Suprapubic skin (tissue), 4 donors: ENCODE measurements at places on chromosomes 5 and 9. TPM values are rescaled to one million over a fixed set of nuclear protein-coding genes. Genes with fewer than 3 reads are reported as not detected.

Gene FAM81B
- not detected for total RNA-seq

Gene PDE6A
- 1.1 TPM for total RNA-seq

Gene SLC4A9
- not detected for total RNA-seq

Gene PRKAA1
- total RNA-seq: 118 TPM

Gene GRIA1
- 0.21 TPM for total RNA-seq

Gene PKD2L2
- not detected for total RNA-seq

Gene CMBL
- total RNA-seq: 4.8 TPM

Gene CBY3
- not detected for total RNA-seq

Gene LCN15
- not detected for total RNA-seq

Gene FBXO10
- total RNA-seq: 2.7 TPM

Gene PSAT1
- 101 TPM for total RNA-seq

- peaks cover 16% of the 10 kb centered on the region for H3K4me1 ChIP-seq
- DNase-seq: no peak
- no peaks in the 10 kb centered on the region for H3K36me3 ChIP-seq
- no peak overlapping the region for H3K27ac ChIP-seq
- H3K4me3 ChIP-seq: no peak overlapping the region
Measured at GRCh38 chr5:159345336-159345735, 15.0 kb upstream of the IL12B start.

DNA sequence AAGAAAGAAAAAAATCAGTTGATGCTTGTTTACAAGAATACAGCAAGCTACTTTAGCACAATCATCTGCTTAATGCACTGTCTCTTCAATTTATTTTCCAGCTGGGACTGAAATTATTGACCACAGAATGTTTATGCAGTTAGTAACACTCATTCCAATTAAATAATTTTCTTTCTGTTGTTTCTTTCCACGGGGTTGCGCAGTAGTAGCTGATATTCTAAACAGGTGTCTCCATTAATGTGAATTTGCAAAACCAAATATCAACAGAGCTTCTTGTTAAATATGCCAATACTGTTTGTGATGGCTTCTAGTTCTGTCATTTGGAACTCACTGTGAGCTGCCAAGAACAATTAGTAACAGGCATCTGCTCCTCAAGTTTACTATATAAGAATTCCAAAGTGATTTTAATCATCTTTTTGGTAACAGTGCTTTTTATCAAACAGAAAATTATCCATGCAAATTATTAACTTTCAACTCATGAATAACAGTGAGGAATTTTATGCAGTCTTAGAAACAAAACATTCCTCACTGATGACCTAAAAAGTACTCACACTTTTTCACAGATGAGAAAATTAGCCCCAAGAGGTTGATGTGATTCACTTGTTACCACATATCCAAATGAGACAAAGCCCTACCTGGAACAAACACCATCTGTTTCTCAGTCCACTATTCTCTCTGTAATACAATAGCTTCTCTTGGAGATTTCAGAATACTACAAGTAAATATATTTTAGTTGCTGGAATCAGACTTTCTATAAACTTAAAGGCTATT lies 567.6 kb upstream of the RGMB start:
- H3K27me3 ChIP-seq: no peaks in the 10 kb centered on the region
- no peaks in the 10 kb centered on the region for H3K4me1 ChIP-seq
- H3K4me3 ChIP-seq: no peak overlapping the region
- DNase-seq: no peak
- no peaks in the 10 kb centered on the region for H3K36me3 ChIP-seq

DNA sequence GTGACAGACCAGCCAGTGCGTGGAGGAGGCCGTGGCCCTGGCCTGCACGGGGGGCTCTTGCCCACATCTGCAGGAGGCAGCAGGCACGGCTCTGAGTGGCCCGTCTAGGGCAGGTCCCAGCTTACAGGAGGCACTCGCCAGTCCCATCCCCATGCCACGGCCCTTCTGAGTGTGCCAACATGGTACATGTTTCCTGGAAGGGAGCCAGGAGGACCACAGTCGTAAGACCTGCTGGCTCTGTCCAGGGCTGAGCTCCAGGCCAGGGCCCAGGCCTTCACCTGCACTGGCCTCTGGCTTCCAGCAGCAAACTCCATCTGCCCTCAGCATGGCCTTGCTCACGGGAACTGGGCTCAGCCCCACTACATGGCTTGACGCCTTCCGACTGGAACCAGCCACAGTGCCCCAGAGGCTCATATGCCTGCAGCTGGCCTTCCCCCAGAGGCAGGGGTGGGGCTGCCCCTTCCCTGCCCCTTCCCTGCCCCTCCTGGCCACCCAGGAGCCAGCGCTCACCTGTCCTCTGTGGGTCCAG lies 3.8 kb downstream of the NKD2 start:
- no peak overlapping the region for H3K4me3 ChIP-seq
- peak; percentile 74 for DNase-seq
- H3K27me3 ChIP-seq: peaks cover 53% of the 10 kb centered on the region
- H3K36me3 ChIP-seq: no peaks in the 10 kb centered on the region
- H3K4me1 ChIP-seq: peaks cover 44% of the 10 kb centered on the region

DNA sequence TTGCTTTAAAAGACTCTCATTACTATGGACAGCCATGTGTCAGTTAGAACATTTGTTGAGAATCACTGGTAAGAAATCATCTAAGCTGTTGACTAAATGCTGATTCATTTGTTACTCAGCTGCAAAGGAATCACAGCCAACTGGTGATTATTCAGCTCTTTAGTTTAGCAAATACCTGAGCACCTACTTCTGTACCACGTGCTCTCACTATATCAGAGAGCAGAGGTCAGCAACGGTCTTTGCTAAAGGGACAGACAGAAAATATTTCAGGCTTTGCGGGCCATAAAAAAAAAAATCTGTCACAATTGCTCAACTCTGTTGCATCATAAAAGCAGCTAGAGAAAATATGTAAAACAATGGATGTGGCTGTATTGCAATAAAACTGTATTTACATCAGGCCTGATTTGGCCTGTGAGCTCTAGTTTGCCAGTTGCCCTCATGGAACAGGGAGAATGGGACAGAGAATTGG lies 377.6 kb downstream of the DNAH5 start:
- H3K27me3 ChIP-seq: no peaks in the 10 kb centered on the region
- no peaks in the 10 kb centered on the region for H3K4me1 ChIP-seq

GRCh38 chr5:3715062-3715461 lies 119.4 kb downstream of the IRX1 start:
- no peak for DNase-seq
- no peaks in the 10 kb centered on the region for H3K27me3 ChIP-seq
- H3K4me3 ChIP-seq: no peak overlapping the region
- no peaks in the 10 kb centered on the region for H3K36me3 ChIP-seq
- H3K4me1 ChIP-seq: no peaks in the 10 kb centered on the region

GRCh38 chr5:45277860-45278259 lies 418.3 kb downstream of the HCN1 start:
- H3K4me3 ChIP-seq: no peak overlapping the region
- H3K36me3 ChIP-seq: no peaks in the 10 kb centered on the region
- no peaks in the 10 kb centered on the region for H3K27me3 ChIP-seq
- H3K4me1 ChIP-seq: no peaks in the 10 kb centered on the region
- DNase-seq: no peak
- H3K27ac ChIP-seq: no peak overlapping the region

DNA sequence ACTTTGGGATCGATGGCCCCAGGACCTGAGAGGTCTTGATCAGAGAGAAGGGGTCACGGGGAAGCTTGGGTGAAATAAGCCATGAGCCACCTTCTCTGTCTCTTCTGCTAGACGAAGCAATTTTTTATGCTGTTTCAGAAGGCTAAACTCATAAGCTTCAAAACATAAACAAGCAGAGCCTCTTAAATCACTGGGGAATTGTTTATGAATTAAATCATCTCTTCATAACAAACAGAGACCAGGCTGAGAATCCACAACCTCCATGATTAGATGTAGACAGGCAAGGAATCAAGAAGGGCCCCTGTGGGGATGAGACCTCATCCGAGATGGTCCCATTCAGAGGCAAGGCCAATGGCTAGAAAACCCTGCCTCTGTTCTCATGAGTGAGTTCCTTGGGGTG lies 21.7 kb upstream of the TCOF1 start:
- H3K27ac ChIP-seq: no peak overlapping the region
- no peaks in the 10 kb centered on the region for H3K27me3 ChIP-seq

DNA sequence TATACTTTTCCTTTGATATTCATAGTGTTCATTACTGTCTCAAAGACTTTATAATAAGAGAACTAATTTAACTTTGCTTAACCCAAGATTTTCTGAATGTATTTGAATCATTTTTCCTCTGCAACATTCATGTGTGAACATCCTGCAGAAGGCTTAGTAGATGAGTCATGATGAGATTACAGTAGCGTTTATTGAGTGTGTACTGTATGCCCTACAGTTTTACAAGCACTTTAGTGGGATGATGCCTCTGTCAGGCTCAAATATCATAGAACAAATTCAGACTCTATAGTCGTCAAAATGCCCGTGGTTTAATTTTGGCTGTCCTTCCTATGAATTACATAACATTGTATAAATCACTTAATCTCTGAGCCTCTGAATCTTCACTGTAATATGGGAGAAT lies 41.2 kb downstream of the FYB1 start:
- H3K27ac ChIP-seq: no peak overlapping the region
- no peaks in the 10 kb centered on the region for H3K36me3 ChIP-seq
- no peak for DNase-seq
- no peaks in the 10 kb centered on the region for H3K27me3 ChIP-seq
- H3K4me3 ChIP-seq: no peak overlapping the region

GRCh38 chr5:168991311-168991710 lies 309.6 kb downstream of the SLIT3 start:
- no peak for DNase-seq
- no peak overlapping the region for H3K27ac ChIP-seq
- no peak overlapping the region for H3K4me3 ChIP-seq
- peaks cover 8% of the 10 kb centered on the region for H3K4me1 ChIP-seq
- H3K27me3 ChIP-seq: no peaks in the 10 kb centered on the region

- no peak overlapping the region for H3K4me3 ChIP-seq
- H3K27me3 ChIP-seq: no peaks in the 10 kb centered on the region
- H3K27ac ChIP-seq: no peak overlapping the region
- H3K36me3 ChIP-seq: no peaks in the 10 kb centered on the region
Measured at GRCh38 chr5:142439207-142439860, 114.5 kb upstream of the SPRY4 start.

- H3K36me3 ChIP-seq: no peaks in the 10 kb centered on the region
- no peaks in the 10 kb centered on the region for H3K4me1 ChIP-seq
- no peak for DNase-seq
- H3K4me3 ChIP-seq: no peak overlapping the region
Measured at GRCh38 chr5:96595300-96596090, 66.7 kb upstream of the CAST start.

GRCh38 chr5:150649108-150650020 lies 8.9 kb downstream of the SYNPO start:
- no peak overlapping the region for H3K27ac ChIP-seq
- peaks cover 17% of the 10 kb centered on the region for H3K4me1 ChIP-seq
- peaks cover 23% of the 10 kb centered on the region for H3K36me3 ChIP-seq
- DNase-seq: no peak
- no peaks in the 10 kb centered on the region for H3K27me3 ChIP-seq

GRCh38 chr9:124280176-124280691 lies 22.5 kb downstream of the NEK6 start:
- H3K27me3 ChIP-seq: no peaks in the 10 kb centered on the region
- peak overlapping the region; percentile 75 for H3K27ac ChIP-seq
- H3K4me1 ChIP-seq: peaks cover 65% of the 10 kb centered on the region
- no peak overlapping the region for H3K4me3 ChIP-seq
- no peaks in the 10 kb centered on the region for H3K36me3 ChIP-seq
- no peak for DNase-seq

- no peak overlapping the region for H3K4me3 ChIP-seq
- peaks cover 13% of the 10 kb centered on the region for H3K4me1 ChIP-seq
- H3K27ac ChIP-seq: no peak overlapping the region
Measured at GRCh38 chr5:2196416-2196815, 313.7 kb upstream of the IRX4 start.

- H3K4me1 ChIP-seq: no peaks in the 10 kb centered on the region
- H3K27me3 ChIP-seq: no peaks in the 10 kb centered on the region
- H3K36me3 ChIP-seq: no peaks in the 10 kb centered on the region
Measured at GRCh38 chr5:79093762-79094161, 17.8 kb upstream of the BHMT start.
